GM04503 (cell line): ENCODE measurements at places on chromosomes 3 and 15.

GRCh38 chr3:14329842-14330241 lies 72.6 kb upstream of the SLC6A6 start:
- DNase-seq = no peak

GRCh38 chr15:74958320-74958907 lies 1.8 kb upstream of the RPP25 start:
- no peak for DNase-seq

DNA sequence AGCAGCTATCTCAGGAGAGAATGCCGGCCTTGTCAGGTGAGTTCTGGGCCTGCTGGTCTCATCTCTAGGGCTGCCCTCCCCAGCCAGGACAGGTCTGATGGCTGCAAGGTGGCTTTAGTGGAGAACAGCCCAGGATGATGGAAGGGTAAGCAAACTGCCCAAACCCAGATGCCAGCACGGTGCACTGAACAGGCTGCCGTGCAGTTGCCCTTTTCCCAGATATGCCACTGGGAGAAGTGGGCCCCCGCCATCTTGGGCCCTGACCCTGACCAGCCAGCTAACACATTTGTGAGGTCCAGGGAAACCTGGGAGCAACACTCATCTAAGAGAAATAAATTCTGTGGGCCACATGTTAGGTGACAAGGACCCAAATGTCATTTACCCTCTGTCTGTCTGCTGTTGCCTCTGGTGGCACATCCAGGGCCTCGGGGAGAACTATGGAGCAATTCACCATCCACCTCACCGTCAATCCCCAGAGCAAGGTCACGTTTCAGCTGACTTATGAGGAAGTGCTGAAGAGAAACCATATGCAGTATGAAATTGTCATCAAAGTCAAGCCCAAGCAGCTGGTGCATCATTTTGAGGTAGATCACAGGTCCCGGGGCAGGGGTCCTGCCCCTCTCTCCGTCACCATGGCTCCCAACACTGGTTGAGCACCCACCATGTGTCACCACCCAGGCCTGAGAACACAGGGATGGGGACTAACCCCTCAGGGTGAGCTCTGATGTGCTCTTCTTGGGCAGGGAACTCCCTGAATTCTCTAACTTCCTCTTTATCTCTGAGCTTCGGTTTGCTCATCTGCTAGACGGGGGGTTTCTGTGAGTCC lies 1.8 kb downstream of the ITIH1 start:
- no peak for DNase-seq

DNA sequence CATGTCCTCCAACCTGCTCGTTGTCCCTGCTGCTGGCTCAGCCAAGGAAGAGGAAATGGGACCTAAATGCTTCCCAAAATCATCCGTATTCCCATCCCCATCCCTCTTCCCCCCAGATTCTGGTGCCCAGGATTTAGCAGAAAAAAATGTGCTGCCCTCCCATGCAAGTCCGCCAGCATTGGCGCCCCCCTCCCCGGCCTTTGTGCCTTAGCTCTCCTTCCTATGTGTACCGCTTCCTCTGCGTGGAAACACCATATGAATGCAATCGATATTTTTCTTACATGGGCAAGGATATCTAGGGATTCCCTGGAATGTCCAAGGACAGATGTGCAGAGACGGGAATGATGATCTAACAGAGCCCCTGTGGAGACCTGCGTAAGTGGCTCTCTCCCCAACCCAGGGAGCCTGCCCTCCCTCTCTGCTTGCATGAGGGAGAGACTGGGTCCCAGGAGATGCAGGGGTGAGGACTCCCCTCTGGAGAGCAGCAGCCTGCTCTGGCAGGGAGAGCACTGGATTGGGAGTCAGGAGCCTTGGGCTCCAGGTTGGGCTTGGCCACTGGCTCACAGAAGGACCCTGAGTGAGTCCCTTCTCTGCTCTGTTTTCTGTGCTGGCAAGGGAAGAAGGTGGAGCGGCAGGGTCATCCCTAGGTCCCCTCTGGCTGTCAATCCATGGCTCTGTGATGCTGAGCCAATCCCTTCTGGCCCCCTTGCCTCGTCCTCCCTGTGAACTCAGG lies 227.2 kb downstream of the XXYLT1 start:
- DNase-seq = no peak

DNA sequence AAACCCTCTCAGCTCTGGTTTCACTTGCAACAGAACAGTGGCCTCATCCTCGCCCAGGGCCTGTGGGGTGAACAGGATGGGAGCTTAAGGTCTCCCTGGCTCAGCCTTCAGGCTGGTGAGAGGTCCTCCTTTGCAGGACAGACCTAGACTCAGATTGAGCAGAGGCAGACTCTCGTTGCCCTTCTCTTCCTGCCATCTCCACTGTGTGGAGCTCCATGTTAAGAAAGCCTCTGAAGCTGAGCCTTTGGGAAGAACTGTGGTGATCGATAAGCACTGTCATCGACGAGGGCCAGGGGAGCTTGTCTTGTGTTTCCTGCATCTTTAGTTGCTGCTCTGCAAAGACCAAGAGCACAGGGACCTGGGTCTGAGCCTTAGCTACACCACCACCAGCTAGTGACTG lies 37.8 kb upstream of the GRIP2 start:
- no peak for DNase-seq

- no peak for DNase-seq
Measured at GRCh38 chr15:48463366-48463880, 132.2 kb downstream of the DUT start.

GRCh38 chr15:55124616-55125015 lies 72.1 kb downstream of the RSL24D1 start:
- no peak for DNase-seq

DNA sequence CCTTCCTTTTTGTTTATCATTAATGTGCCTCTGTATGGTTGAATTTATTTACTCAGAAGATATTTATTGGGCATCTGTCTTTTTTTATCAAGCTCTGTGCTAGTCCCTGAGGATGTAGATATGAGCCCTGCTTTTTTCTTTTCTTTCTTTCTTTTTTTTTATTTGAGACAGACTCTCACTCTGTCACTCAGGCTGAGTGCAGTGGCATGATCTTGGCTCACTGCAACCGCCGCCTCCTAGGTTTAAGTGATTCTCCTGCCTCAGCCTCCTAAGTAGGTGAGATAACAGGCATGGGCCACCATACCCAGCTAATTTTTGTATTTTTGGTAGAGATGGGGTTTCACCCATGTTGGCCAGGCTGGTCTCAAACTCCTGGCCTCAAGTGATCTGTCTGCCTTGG lies 58.5 kb downstream of the MBNL1 start:
- no peak for DNase-seq

- DNase-seq = no peak
Measured at GRCh38 chr15:67680641-67681040, 138.1 kb downstream of the MAP2K5 start.

- DNase-seq = no peak
Measured at GRCh38 chr3:146187334-146187950, 26.5 kb upstream of the PLOD2 start.

DNA sequence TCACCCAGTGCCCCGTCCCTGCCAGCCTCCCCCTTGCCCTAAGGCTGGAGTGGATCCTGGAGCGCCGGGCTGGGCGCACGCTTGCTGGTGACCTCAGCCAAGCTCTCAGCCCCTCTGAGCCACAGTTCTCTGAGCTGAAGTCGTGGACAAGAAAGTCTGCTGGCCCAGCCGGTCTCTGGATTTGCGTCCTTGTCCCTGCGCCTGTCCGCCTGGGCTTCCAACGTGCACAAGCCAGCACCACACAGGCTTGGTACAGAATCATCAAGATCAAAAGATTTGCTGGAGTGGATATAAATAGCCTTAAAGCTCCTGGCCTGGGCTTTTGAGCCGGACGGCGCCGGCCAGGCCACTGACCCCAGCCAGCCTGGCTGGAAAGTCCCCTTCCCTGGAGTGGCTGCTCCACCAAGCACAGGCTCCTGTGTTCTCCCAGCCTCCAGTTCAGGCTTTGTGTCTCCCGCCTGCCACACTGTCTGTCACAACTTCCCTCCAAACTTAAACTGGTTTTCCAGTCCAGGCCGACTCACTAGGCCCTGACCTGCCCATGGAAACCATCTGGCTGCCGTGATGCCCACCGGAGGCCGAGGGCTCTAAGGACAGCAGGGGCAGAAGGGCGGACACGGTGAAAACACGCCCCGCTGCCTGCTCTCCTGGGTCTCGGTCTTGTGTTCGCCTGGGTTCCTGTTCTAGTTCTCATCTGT lies 156.2 kb downstream of the NUP210 start:
- DNase-seq = no peak

DNA sequence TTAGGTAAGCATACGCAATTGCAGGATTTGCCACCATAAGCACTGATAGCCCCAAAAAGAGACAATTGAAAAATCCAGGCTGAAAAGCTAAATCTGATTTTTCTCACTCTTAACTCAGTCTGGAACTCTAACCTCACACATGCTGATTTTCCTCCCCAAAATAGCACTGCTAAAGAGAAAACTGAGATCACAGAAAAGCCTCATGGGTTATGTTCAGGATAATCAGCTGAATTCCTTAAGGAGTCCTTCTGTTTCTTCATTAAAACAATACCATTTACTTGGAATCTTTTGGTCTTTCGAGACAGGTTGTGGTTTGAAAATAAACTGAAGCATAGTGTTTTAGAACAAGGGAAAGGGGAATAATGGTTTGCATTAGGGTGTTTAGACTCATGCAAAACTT lies 144.3 kb upstream of the LRRN1 start:
- DNase-seq = no peak

DNA sequence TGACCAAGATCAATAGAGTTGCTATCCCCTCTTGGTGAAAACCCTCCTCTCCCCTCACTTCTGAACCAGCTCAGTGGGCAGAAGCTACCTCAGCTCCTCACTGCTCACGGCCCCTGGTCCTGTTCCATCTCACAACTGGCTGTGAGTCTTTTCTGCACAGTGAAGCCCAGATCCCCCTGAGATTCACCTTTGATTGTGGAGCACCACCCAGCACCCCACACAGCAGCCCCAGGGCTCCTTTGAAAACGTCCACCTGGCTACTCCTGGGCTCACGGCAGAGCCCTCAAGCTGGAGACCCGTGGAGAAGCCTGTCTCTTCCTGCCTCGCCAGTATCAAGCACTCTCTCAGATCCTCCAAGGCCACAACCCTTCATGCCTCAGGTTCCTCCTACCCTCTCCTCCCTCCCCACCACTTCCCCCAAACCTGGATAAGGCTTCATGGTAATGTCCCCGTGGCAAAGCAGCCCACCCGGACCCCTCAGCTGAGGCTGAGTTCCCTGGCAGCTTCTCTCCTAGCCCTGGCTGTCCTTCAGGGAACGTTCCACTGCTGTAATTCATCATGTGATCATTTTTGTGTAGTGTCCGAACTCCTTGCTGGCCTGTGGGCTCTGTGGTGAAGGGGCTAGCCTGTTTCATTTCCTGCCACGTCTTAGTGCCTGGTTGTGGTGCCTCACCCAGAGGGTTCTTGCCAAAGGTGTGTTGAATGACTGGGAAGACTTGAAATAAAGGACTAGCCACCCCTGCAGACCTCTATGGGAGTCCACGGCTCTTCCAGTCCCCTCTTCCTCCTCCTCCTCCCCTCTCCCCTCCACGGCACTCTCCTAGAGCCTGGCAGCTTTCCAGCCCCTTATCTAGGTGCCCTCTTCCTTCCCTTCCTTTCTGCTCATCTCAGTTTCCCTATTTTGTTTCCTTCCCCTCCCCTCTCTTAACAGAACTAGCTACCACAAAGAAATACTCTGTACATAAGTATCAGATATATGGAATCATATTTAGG lies 44.5 kb downstream of the KY start:
- no peak for DNase-seq

DNA sequence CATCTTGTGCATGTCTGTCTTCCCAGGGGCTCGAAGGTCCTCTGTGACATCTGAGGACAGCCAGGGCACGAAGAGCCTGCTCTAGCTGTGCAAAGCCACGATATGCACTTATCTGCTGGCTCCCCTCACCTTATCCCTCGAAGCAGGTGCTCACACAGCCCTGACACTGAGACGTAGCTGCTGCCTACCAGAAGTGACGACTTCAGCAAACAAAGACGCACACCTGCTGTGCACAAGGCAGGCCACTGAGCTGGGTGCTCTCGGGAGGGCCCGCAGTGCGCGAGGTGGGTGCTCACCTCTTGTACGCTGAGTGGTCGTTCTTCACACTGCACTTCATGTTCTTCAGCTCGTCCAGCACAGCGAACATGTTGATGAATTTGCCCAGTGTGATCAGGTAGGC lies 37.3 kb downstream of the CYFIP1 start:
- no peak for DNase-seq

DNA sequence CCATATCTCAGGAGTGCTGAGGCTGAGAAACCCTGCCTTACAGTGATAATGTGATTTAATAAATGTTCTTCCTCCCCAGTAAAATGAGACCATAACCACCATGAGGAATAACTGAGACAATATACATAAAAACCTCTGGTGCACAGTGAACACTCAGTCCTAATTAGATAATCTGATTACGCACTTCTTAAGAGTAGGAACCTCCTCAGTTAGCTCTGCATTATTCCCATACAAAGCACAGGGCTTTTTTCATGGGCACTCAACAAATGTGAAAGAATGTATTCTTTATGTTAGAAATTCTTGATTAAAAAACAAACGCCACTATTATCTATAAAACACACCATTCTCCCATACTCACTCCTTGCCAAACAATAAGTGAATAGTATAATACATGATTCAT lies 97.0 kb downstream of the TNIK start:
- no peak for DNase-seq

- no peak for DNase-seq
Measured at GRCh38 chr3:179321668-179322285, 1.1 kb upstream of the ZNF639 start.

GRCh38 chr15:54519577-54519976 lies 541.3 kb downstream of the UNC13C start:
- DNase-seq = no peak
